ENCODE measurements at places on chromosomes 2 and 18.

GRCh38 chr2:167253025-167253424 lies 364.7 kb downstream of the XIRP2 start:
- DNase-seq = no peak

GRCh38 chr2:48070415-48070814 lies 164.1 kb upstream of the FBXO11 start:
- no peak for DNase-seq

DNA sequence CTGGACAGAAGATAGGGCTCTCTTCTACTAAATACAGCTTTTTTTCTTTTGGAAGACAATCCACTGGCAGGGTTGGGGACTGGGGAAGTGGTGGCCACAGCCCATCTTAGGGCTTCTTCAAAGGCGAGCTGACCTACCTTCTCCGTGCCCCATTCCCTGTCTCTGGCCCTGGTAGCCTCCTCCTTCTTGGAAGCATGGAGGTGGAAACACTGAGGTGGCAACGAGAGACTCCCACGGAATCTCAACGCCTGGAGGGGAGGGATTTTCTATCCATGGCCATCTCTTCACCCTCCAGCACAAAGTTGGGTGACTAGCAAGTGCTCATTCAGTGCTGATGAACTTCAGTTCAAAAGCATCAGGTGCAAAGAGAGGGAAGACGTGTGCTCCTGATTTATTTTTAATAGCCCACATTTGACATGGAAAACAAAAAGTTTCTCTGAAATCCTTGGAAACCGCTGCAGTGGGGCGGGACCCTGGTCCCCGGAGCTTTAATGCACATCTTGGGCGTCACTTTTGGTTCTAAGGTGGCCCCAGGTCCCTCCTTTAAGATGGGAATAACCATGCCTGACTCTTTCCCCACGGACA lies 633 bp upstream of the ARMC9 start:
- no peak for DNase-seq

DNA sequence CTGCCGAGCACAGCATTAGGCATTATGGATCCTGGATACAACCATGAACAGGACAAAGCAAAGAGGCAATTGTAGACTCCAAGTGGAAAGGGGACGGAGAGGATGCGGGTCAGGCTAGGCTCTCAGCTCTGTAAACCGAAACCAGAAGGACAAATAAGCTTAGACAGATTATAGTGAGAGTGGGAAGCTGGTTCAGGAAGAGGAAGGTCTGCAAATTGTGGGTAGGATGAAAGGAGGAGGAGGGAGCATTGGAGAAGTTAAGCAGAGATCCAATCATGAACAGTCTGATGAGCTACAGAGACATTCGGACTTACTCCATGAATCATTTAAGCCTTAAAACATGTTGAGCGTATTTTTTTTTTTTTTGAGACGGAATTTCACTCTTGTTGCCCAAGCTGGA lies 3.0 kb downstream of the MSH6 start:
- no peak for DNase-seq

- DNase-seq = peak; percentile 7
Measured at GRCh38 chr18:32042337-32042736, 23.7 kb downstream of the RNF125 start.

DNA sequence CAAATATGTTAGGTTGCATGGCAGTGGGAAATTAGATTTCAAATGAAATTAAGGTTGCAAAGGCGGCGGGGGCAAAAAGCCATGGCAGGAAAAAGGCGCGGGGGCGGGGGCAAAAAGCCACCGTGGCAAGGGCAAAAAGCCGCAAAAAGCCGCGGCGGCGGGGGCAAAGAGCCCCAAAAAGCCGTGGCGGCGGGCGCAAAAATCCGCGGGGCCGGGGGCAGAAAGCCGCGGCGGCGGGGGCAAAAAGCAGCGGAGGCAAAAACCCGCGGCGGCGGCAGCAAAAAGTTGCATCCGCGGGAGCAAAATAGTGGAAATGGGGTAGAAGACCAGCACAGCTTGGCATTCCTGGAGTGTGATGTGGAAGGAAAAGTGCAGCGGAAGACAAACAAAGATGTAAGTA lies 417.1 kb downstream of the ANKRD30B start:
- no peak for DNase-seq

GRCh38 chr2:8803658-8804379 lies 33.6 kb downstream of the KIDINS220 start:
- DNase-seq = no peak

DNA sequence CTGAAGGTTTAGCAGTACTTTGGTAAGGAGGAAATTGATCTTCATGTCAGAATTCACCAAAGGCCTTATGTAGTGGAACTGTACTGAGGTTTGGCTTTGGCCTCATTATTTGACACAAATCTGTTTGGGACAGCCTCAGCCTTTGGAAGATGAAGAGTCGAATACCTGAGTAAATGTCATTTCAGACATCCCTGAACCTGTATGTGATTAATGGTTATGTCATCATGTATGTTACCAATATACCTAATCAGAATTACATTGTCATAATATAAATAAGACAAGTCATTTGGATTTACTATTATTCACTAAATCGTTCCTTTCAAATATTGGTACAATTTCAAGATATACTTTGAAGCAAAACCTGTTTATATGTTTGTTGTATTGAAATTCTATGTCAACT lies 10.6 kb upstream of the ABCA12 start:
- DNase-seq = no peak

Data from midbrain (tissue), 1 donor.